Vein endothelial cell (primary cell): ENCODE measurements at places on chromosomes 11 and 22. TPM values are rescaled to one million over a fixed set of nuclear protein-coding genes. Genes with fewer than 3 reads are reported as not detected.

Gene SMTNL1
- total RNA-seq, result not detected in 2 replicates

Gene TPCN2
- 11.4 and 14.2 TPM in 2 replicates for total RNA-seq

Gene MMP8
- total RNA-seq, result not detected in 2 replicates

Gene TMEM218
- 14.4 and 23.1 TPM in 2 replicates for total RNA-seq

Gene MYEOV
- total RNA-seq, result 0.33 and 1.5 TPM in 2 replicates
